Stimulated activated CD8-positive, alpha-beta memory T cell treated with anti-CD3 and anti-CD28 coated beads, Interleukin-4, amount 100 ng/mL, for 24 hours (primary cell): ENCODE measurements at places on chromosomes 16 and 17.
A peak's percentile ranks its signal among the peaks of the same experiment; 100 is the strongest.

- no peak for DNase-seq
These were observed 16.9 kb downstream of the EARS2 start for GRCh38 chr16:23539984-23540816.

DNA sequence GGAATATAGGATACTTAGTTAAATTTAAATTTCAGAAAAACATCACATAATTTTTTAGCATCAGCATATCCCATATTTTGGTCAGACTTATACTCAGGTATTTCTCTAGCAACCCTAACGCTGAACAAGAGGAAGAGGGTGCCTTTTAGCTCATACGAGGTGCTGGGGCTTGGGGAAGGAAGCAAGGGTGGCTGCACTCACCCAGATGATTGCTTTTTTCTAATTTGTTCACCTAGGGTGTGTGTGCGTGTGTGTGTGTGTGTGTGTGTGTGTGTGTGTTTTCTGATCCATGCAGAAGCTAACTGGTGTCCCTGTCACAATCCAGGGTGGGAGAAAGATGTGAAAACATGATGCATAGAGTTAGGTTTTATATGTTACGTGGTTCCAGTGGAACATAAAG lies 81.2 kb downstream of the WNT3 start:
- DNase-seq: no peak

DNA sequence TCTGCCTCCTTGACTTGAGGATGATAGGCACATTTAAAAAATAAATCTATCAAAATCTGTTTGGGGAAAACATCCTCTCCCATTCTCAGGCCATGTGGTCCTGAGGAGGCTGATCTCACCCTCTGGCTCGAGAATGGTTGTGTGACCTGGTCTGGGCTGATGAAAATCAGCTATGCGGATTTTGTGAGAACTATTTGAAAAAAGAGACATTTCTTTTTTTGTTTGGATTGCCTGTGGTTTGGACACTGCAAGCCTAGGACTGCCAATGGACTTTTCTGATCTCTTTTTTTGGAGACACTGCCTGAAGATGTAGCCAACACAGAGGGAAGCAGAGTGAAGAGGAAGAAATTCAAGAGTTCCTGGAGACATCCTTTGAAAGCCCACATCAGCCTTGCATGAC lies 145.9 kb downstream of the HS3ST3B1 start:
- no peak for DNase-seq

GRCh38 chr17:57597531-57598453 lies 147.3 kb downstream of the CCDC182 start:
- DNase-seq: no peak

DNA sequence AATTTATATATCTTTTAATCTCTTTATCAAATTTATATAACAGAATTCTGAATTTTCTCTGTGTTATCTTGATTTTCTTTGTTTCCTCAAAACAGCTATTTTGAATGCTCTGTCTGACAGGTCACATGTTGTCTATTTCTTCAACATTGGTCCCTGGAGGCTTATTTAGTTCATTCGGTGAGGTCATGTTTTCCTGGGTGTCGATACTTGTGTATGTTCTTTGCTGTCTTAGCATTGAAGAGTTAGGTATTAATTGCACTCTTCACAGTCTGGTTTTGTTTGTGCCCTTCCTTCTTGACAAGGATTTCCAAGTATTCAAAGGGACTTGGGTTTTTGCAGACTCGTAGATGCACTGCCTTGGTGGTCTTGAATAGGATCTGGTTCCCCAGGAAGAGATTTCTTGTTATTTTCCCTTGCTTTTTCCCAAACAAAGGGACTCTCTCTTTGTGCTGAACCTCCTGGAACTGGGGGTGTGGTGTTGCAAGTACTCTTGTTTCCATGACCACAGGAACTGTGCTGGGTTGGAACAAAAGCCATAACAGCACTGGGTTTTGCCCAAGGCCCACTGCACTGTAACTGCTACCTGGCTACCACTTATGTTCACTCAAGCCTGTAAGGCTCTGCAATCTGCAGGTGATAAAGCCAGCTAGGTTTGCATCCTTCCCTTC lies 1483.0 kb downstream of the CDH8 start:
- no peak for DNase-seq

GRCh38 chr16:72197545-72197944 lies 25.6 kb upstream of the PMFBP1 start:
- DNase-seq: no peak

DNA sequence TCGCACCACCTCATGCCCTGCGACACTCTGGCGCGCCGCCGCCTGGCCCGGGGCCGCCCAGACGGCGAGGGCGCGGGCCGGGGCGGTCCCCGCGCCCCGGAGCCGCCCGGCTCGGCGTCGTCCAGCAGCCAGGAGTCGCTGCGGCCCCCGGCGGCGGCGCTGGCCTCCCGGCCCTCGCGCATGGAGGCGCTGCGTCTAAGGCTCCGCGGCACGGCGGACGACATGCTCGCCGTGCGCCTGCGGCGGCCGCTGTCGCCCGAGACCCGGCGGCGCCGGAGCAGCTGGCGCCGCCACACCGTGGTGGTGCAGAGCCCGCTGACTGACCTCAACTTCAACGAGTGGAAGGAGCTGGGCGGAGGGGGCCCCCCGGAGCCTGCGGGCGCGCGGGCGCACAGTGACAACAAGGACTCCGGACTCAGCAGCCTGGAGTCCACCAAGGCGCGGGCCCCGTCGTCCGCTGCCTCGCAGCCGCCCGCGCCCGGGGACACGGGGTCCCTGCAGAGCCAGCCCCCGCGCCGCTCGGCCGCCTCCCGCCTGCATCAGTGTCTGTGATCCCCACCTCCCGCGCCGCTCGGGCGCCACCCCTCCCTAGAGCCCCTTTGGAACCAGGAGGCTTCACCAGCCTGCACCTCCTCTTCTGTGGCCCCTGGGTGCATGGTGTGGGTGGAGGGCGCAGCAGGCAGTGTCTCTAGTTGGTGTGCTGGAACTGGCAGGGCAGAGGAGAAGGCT lies 82.3 kb downstream of the ARHGAP23 start:
- no peak for DNase-seq

DNA sequence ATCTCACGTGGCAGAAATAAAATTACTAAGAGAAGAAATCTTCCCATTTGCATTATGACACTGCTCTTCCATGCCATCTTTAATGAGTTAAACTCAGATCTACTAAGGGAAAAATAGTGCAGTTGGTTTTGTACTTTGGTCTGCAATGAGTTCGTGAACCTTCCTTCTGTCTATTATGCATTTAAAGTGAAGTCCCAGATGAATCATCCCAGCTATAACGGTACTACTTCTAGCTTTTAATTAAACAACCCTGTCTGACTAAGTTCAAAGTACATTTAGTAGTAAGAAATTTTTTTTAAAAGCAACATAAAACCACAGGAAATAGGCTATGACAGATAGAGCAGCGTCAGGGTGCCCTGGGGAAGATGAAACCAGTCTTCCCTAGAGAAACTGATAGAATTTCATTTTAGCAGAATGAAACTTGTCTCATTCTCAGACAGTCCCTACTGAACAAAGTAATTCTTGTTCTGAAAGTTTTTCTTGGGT lies 1.8 kb downstream of the TMIGD1 start:
- no peak for DNase-seq

DNA sequence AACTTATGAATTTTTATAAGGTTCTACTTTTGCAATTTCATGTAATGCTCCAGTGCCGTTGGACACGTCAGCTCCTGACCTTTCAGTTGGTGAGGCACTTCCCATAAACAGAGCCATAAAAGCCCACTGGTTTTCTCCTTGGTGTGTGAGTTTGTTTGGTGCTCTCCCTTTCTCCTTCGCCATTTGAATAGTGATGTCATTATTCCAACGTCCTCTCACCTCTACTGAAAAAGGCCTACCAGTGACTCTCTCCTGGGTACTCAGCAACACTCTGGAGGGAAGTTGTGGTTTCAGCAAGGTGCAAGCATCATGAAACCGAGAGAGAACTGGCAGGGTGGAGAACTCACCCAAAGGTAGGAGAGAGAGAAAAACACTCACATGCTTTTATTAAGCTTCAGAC lies 29.6 kb upstream of the HNF1B start:
- peak; percentile 6 for DNase-seq

DNA sequence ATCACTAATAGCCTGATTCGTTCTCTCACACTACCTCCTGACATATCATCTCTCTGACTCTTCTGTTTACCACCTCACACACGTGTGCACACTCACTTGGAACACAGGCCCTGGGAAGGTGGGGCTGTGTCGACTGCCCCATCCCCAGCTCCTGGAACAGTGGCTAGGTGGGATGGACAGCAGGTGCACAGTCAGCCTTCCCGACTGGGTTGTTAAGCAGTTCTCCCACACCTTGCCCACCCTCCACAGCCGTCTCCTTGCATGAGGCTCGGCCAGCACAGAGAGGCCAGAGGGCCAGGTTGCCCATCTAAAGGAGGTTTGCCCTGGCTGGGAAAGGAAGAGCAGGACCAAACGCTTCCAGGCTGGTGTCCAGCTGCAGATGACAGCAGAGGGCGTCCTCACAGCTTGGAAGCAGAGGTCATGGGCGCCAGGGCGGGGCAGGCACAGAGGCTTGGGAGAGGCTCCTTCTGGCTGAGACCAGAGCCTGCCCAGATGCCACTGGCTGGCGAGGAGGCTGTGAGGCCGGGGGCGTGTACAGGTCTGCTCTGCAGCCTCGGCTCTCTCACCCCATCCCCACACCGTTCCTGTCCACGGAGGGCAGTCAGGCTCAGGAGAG lies 92.8 kb downstream of the AMFR start:
- DNase-seq: no peak

DNA sequence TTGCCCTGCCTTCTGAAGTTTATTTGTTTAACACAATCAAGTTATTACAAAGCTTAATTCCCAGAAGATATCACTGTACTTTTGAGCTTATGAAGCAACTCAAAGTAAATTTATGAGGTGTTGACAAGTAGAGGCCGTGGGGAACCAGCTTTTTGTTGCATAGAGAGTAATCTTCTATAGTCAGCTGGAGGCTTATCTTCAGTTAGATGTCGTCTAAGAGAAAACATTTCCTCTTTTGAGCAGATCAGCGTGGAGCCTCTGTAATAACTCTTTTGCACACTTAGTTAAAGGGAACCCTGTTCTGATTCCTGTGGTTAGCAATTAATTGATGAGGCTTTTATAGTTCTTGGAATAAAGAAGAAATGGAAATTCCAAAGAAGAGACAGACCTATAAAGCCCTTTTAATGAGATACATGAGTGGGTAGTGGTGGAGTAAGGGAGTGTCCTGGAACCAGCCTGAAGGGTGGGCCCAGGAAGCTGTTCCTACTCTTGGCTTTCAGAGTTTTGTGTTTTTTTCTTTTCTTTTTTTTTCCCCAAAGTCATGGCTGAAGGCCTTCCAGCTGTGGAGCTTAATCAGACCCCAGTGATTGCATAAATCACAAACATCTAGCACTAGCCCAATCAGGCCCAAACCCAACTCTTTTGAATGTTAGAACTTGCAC lies 28.9 kb upstream of the MAP3K14 start:
- no peak for DNase-seq

- DNase-seq: no peak
These were observed 259.8 kb downstream of the GRIN2A start for GRCh38 chr16:9922441-9922840.

GRCh38 chr17:32143527-32143870 lies 1.2 kb downstream of the RHOT1 start:
- no peak for DNase-seq

GRCh38 chr17:20961586-20961985 lies 81.2 kb downstream of the USP22 start:
- no peak for DNase-seq

DNA sequence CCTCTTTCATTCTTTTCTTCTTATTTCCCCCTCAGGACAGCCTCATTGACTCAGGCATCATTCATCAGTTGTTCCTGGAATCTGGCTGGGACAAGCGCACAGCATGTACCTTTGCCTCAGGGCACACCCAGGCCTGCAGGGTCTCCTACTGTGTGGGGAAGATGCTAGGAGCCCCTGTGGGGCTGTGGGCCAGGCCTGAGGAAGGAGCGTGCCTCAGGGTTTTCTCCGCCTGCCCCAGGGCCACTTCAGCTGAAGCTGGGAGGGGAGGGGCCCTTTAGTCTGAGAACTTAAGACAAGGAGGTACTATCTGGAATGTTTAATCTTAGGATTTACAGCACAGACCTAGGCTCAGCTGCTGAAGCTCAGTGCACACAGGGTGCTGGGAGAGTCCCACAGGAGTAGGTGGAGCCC lies 7.9 kb downstream of the ELMO3 start:
- no peak for DNase-seq

- no peak for DNase-seq
These were observed 806 bp downstream of the MRM1 start for GRCh38 chr17:36602030-36602748.

- DNase-seq: no peak
These were observed 46.0 kb downstream of the CACNG1 start for GRCh38 chr17:67090341-67090740.

GRCh38 chr17:79214940-79215604 lies 140.4 kb downstream of the ENGASE start:
- no peak for DNase-seq

GRCh38 chr17:76956846-76957540 lies 88.8 kb downstream of the MGAT5B start:
- DNase-seq: no peak

DNA sequence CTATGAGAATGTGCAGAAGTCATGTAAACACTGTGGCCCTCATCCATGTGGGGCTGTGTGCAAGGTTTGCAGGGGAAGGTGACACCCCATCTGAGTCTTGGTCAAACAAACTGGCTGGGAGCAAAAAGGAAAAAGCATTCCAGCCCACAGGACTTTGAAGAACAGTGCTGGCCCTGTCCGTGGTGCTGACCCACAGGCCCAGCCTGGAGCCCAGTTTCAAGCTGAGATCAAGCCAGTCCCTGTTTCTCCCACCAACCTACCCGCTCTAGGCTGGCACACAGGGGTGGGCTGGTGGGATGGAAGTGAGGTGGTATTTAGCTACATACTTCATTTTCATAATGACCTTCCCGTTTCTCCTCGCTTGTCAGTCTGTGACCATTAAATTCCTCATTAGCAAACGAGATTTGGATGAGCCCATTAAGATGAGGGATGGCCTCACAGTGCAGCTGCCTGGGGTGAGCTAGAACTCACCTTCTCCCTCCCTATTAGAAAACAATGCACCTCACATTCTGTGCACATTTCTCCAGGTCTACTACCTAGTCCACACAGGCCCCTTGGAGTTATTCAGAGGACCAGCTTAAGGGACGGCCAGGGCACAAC lies 12.6 kb upstream of the RPL38 start:
- no peak for DNase-seq

GRCh38 chr16:4452674-4453073 lies 21.8 kb downstream of the NMRAL1 start:
- DNase-seq: no peak

DNA sequence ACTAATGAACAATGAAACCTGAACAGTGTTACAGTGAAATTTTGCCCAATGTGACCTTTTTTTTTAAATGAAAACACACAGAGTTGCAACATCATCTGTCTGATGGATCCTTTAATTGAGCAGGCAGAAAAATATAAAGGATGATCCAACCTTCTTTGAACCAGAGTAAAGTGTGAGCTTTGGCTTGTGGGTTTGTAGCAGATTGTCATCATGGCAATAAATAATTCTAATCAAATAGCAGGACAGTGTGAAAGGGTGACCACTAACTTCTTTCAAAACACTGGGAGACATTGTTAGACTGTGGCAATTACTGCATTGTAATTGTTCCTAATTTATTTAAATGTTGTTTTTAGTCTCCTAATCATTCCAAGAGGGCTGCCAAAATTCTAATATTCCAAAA lies 197.2 kb downstream of the CHD9NB start:
- no peak for DNase-seq

- DNase-seq: no peak
These were observed 119.6 kb upstream of the CHMP6 start for GRCh38 chr17:80872001-80872500.
